ENCODE measurements at places on chromosomes 12 and 14. TPM values are rescaled to one million over a fixed set of nuclear protein-coding genes. Genes with fewer than 3 reads are reported as not detected.

C12orf60 gene
- 0.43 TPM for total RNA-seq

DCAF11 gene
- 91.8 TPM for total RNA-seq

CCDC38 gene
- not detected for total RNA-seq

KCNH5 gene
- 0.03 TPM for total RNA-seq

PRH2 gene
- not detected for total RNA-seq

RNASE3 gene
- 0.52 TPM for total RNA-seq

SPRYD3 gene
- total RNA-seq = 68.4 TPM

MGST1 gene
- 410 TPM for total RNA-seq

TBX5 gene
- 0.20 TPM for total RNA-seq

PSMB5 gene
- 103 TPM for total RNA-seq

SLC7A8 gene
- total RNA-seq = 98.5 TPM
